Activated CD4-positive, alpha-beta T cell treated with anti-CD3 and anti-CD28 coated beads for 48 hours (primary cell): ENCODE measurements at places on chromosomes 6 and 20.
A peak's percentile ranks its signal among the peaks of the same experiment; 100 is the strongest.

GRCh38 chr6:89792881-89793280 lies 26.7 kb downstream of the MDN1 start:
- DNase-seq, result peak; percentile 28

- DNase-seq, result no peak
Observed at GRCh38 chr20:44849703-44850102, 35.8 kb upstream of the YWHAB start.

GRCh38 chr6:17417817-17418216 lies 24.4 kb downstream of the CAP2 start:
- DNase-seq, result no peak

DNA sequence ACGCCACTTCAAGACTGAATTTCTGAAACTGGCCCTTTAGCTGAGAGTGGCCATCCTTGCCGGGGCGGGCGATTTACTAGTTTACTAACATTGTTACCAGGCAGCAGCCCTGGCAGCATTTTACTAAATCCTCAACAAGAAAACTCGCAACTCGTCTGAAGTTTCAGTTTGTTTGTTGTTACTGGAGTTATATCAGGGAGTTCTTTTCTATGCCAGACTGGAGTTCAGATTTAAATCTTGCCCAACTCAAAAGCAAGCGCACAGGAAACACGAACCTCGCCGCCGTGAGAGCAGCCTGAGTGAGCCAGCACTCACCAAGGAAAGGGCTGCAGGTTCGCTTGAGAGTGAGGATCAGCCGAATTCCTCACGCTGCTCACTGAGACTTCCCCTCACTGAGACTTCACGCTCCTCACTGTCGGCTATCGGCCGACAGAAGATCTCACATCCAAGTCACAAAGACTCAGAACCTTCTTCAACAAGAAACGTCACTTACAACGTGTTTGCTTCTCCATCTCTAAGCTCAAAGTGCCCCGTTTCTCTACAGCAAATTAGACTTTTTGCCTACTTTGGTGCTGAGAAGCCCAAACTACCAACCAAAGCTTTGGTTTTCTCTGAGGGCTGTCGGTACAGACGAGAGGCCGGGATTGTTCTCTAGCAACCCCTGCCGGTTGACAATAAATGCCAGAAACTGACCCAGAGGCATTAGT lies 78.9 kb downstream of the OLIG3 start:
- peak; percentile 71 for DNase-seq

DNA sequence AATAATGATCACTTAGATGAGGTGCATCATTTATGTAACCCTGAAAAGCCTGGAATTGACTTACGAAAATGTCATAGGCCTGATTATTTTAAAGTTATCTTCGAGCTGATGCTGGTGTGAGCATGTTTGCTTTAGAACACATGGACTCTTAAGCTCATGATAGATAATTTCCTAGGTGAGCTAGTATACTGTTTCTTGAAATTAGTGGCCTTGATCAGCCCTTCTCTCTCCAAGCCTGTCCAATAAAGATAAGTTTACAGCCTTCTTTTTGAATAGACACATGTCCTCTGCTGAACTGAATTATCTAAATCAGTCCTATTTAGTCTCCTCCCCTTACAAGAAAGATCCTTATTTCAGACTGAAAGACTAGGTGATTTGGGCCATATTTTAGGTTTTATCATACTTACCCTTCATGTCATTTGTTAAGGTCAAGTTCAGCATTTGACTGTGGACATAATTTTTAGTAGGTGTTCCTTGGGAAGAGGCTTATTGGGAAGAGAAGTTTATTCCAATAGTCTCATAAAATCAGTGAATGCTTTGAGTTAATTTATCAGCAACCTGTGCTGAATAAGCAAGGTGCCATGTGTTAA lies 15.3 kb downstream of the FOXO3 start:
- no peak for DNase-seq

- no peak for DNase-seq
Observed at GRCh38 chr6:14130435-14131075, 13.0 kb downstream of the CD83 start.

GRCh38 chr6:163098827-163099479 lies 315.6 kb upstream of the QKI start:
- DNase-seq, result no peak

DNA sequence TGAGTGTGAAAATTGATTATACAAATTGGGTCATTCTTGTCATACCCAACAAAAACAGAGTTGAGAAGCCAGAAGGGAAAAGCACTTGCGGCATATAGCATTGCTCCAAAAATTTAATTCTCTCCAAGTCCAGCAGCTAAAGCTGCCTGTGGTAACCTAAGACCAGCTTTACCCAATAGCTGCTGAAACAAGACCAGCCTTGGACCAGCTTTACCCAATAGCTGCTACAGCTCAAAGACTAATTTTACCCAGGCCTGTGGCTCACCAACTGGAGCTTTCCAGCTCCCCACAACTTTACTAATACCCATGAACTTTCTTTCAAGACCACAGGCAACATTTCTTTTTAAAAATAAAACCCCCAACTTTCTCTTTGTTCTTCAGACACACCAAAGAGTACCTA lies 32.8 kb upstream of the ZNF133 start:
- DNase-seq, result no peak

DNA sequence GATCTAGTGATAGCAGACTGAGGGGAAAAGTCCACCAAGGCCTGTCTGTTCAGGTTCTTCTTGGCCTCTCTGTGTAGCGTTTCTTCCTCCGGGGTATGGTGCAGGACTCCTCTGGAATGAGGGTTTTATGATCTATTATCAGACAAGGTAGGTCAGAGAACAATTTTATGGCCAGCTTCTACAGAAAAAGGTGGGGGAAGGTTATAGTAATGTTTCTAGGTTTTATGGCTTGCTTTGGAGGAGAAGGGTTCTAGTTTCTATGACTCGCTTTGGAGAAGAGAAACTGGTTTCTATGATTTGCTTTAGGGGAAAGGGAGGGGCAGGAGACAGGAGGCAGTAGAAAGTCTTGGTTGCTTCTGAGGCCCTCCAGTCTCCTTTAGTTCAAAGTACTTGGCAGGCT lies 144.8 kb upstream of the LAMA2 start:
- DNase-seq, result no peak

DNA sequence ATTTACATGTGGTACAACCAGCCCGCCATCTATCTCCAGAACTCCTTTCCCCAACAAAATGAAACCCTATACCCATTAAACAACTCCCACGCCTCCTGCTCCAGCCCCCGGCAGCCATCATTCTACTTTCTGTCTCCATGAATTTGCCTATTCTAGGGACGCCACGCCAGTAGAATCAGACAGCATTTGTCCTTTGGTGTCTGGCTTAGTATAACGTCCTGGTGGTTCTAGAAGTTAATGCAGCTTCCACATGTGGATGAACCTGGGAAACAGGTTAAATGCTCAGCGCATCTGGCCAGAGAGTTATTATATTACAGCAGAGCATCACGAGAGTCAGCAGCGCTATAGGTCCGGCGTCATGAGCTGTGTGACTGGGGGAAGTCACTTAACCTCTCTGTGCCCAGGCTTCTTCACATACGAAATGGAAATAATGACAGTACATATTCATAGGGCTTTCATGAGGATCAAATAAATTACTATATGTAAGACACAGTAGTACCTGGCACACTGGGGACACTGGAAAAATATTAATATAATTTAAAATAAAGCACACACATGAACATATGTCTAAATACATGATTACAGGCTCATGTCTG lies 178.7 kb upstream of the TAB2 start:
- no peak for DNase-seq

GRCh38 chr6:170137176-170137891 lies 153.5 kb downstream of the DLL1 start:
- DNase-seq, result no peak

DNA sequence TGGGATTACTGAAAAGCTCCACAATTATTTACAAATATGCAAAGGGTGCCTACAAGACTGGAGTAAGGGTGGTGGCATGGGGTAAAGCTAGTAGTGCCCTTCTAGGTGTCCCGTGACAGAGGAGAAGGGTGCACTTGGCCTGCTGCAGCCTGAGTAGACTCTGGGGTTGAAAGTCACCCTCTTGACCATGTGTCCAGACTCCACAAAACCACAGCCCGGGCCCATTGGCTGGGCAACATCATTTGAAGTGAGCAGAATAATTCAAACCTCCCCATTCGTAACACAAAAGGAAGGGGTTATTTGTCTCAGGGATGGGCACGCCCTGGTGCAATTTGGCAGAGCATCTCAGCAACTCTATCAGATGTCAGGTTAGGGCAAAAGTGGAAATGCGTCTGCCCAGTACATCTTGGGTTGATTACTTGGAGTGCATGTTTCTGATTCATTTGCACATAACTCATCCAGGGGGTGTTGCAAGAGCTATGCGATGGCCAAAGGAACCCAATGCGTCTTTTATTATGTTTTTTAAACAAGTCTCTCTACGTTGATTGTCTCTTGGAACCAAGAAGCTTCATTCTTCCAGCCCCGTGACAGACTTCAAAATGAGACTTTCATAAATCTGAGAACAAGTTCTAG lies 56.7 kb downstream of the ISM1 start:
- no peak for DNase-seq

- DNase-seq, result no peak
Observed at GRCh38 chr6:19153270-19153980, 683.7 kb upstream of the ID4 start.

GRCh38 chr6:118215269-118215668 lies 308.2 kb downstream of the SLC35F1 start:
- DNase-seq, result no peak

DNA sequence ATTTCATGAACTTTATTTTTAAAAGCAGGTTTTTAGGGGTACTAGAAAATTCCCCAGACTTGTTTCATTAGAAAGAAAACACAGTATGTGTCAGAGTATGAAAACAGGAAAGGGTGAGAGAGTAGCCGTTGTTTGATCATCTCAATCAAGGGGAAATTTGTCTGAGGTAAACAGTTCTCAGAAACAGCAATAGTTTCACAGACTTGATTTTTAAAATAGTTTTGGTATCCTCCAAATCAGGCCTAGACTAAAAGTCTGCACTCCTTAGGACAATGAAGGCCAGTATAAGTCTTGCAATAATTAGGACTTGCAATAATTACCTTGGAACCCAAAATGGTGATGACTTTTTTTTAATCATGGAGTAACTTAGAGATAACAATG lies 176.6 kb upstream of the TAB2 start:
- no peak for DNase-seq

DNA sequence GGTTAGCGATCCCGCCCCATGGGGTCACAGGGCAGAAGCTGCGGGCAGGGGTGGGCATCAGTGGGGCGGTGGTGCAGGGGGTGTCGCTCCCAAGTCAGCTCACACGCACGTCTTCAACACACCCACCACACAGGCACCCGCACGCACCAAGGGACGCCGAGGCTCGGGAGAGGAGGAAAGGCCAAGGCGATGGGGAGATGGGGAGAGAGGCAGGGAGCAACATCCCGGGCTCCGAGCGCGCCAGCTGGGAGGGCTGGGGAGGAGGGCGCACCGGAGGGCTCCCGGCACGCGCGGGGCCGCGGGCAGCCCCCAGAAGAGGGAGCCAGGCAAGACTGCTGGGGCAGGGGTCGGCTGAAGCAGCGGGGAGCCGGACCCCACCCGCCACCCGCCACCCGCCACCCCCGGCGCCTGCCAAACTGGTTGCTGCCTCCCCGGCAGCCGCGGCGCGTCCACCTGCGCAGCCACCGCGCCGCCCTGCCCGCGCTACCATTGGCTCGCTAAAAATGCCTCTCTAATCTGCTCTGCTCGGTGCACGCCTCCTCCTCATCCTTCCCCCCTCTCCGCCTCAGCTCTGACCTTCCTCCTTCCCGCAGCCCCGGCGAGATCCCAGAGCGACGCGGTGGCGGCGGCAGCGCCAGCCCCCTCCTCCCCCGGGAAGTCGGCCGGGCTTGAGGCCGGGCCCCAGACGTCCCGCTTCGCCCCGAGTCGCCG lies at the start of gene PACSIN1:
Gene PACSIN1 (plus strand): TSS at position 546 of the 711 bp plus-strand sequence. CDS start 60,230 bp downstream, outside the sequence.
- peak; percentile 32 for DNase-seq

- no peak for DNase-seq
Observed at GRCh38 chr6:147361311-147361981, 147.0 kb upstream of the SAMD5 start.

DNA sequence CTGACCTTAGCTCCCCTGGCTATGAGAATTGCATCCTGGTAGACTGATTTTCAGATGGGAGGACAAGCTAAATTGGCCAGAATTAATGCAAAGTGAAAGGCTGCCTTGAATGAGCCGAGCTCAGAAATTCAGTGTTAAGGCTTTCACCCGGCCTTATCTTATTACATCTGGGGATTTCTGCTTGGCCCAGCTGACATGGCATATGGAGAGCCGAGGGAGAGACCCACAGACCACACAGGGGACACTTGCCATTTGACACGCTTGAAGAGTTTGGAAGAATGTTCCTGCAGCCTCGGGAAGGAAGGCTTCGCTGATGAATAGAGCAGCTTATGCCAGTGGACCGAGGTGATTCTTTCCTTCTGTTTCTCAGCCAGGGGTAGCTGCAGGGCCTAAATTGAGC lies 9.0 kb downstream of the MOCS3 start:
- DNase-seq, result no peak

GRCh38 chr20:48739395-48740291 lies 88.2 kb downstream of the PREX1 start:
- DNase-seq, result peak; percentile 53
